ENCODE measurements at places on chromosomes 12 and 14. TPM values are rescaled to one million over a fixed set of nuclear protein-coding genes. Genes with fewer than 3 reads are reported as not detected.

Gene E2F7
- total RNA-seq, result 29.8 TPM

Gene CLEC4C
- total RNA-seq, result not detected

Gene TAS2R9
- not detected for total RNA-seq

Gene SMCO3
- not detected for total RNA-seq

Gene FOXG1
- not detected for total RNA-seq

Gene FOXN4
- total RNA-seq, result 1.3 TPM

Gene SERPINA9
- not detected for total RNA-seq

Gene CCDC184
- 12.6 TPM for total RNA-seq

DNA sequence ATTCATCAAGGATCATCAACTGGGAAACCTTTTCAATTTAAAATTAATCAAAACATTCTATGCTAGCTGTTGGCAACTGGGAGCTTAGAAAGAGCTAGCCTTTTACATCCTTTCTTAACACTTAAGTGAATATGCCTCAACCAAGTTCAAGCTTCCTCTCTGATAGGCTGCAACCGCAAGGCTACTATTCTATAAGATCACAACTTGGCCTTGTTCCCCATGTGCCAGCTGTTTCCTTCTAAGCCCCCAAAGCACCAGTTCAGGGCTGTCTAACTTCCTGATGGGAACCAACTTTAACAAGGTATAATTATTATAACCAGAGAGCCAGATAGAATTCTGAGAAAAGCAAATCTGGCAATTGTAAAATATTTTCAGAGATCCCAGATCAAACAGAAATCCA lies 37.0 kb downstream of the KCNC2 start:
- DNase-seq, result no peak

DNA sequence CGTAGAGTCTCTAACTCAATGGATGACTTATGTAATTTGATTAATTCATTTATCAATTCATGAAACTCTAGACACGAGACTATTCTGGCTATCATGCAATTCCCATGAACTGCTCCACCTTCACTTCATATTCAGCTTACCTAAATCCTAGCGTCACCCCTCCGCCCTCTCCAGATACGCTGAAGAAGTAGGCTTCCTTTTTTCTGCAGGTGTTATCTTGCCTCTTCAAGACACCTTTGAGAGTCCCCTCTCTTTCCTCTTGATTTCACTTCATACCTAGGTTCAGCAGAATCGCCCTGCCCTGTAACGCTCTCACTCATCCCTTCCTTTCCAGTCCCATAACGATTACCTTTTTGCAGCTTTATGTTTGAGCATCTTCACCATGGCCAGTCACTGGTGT lies 4.0 kb upstream of the RNASE4 start:
- no peak for DNase-seq

- DNase-seq, result no peak
Measured at GRCh38 chr14:51224551-51224950, 15.5 kb upstream of the TMX1 start.

GRCh38 chr12:6341417-6342139 lies at the start of gene TNFRSF1A:
Gene TNFRSF1A (minus strand): TSS chr12:6342076. CDS start chr12:6341814, 262 bp downstream.
- peak; percentile 30 for DNase-seq

GRCh38 chr12:80937391-80938238 lies at the start of gene LIN7A:
Gene LIN7A (minus strand): TSS chr12:80937934. CDS start chr12:80937722, 212 bp downstream.
- peak; percentile 41 for DNase-seq

DNA sequence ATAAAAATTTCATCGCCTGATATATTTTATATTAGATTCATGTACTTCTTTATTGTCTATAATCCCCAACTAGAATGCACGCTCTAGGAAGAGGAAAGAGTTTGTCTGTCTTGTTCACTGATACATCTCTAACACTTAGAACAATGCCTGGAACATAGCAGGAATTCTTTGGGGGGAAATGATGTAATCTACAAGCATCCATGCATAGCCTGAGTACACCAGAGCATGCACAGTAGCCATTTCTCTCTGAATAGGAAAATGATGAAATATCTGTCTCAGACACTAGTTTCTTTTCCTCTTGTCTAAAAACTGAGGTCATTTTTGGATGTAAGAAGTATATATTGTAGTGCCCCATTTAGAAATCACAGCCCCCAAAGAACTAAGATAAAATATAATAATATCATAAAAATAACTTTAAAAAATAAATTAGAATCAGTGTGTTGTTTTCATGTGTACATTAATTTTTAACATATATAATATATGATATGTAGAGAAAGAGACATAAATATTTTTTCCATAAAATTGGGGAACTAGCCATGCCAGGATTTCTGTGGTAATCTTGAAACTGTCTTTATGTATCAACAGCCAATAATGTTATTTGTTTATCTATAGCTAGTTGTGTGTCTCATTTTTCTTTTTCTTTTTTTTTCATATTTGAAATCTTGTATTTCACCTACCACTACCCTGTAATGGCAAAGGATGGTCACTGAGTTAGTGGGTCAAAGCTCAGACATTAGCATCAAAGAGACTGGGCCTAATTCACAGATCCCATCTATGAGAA lies 155.6 kb upstream of the TMCC3 start:
- no peak for DNase-seq

- no peak for DNase-seq
Measured at GRCh38 chr12:6218347-6218925, 18.2 kb downstream of the CD9 start.

- no peak for DNase-seq
Measured at GRCh38 chr14:81331229-81332021, 68.7 kb downstream of the STON2 start.

GRCh38 chr14:61322799-61323290 lies 1.5 kb downstream of the PRKCH start:
- DNase-seq, result no peak

DNA sequence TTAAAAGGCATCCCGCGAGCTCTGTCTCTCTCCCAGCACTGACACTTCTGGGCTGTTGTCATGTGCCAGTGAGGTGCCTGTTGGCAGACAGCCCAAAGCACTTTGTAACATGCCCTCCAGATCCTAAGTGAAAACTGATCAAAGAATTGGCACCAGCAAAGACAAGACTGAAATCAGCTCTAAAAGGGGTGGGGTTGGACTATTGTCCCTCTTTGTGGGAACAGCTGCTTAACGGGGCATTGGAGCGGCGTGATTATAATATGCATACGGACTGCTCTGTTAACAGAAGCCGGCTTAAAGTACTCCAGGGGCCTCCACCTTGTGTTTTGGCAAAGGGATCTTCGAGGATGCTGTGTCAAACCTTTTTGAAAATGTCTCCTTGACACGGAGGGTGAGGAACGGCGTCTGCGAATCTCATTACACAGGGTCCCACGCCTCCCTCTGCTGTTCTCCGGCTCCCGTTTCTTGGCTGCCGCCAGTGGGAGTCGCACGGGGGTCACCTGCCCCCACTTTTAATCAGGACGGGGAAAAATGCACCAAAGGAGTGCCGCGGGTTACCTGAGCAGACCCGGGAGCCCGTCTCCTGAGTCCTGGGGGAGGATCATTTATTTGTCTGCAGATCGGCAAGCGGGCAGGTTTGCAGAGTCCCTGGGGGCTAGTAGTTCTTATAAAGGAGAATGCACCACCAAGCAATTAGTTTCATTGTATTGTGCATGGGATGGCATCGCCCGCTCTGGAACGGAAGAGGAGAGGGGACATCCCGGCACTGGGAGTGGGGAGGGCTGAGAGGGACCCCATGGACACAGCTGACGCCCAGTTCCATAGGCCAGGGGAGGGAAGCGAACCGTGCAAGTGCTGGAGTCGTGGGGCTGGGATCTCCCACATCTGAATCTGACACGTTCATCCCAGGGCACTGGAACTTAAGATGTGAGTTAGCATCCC lies 44.3 kb downstream of the SPRING1 start:
- DNase-seq, result no peak

GRCh38 chr12:24045816-24046257 lies 96.4 kb upstream of the SOX5 start:
- DNase-seq, result no peak

Data from neural crest cell (in vitro differentiated cells).